ENCODE measurements at places on chromosomes 1 and 21.

DNA sequence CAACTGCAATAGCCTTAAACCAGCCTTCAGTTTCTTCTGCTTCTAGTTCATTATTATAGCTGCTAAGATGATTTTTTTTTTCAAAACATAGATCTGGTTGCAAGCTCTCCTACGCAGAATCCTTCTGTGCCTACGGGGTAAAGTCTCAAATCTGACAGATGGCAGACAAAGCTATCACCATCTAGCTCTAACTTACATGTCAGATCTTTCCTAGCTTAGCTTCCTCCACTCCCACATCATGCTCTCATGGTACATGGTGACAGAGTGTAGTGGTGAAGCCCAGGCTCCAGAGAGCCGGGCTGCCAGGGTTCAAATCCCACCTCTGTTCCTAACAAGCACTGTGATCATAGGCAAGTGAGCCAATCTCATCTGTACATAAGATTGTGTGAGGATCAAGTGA is 24.2 kb upstream of the GUCA2B start:
- no peak for DNase-seq

GRCh38 chr21:18384771-18385170 is 18.8 kb downstream of the TMPRSS15 start:
- DNase-seq: no peak

DNA sequence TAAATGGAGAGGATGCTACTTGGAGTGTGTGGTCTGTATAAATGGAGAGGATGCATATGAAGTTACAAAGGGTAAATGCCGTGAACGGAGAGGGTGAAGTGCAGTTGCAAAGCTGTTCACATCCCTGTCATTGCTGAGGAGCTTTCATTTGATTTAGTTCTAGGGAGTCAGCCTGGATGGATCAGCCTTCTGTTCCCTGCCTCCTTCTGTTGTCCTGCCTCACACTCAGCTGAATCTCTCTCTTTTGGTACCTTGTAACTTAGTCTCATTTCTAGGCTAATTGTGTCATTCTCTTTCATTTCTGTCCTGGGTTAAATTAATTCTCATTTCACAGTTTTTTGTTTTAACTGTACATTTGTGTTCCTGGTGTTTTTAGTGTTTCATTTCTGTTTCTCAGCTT is 133.2 kb upstream of the COL6A1 start:
- no peak for DNase-seq

DNA sequence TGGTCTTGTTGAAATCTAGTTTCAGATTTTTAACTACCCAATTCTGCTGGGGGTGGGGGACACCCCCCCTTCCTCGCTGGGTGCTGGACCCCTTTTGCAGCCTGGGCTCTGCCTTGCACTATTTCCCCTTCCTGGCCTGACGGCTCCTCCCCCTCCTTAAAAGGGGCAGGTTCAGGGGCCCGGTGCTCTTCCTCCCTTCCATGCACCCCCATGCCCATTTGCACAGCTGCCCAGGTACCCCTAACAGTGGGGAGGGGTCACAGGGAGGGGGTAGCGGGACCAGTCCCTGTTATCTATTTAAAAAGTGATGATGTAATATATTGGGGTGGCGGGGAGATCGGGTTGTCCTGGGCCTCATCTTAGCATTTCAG is 15.3 kb downstream of the ZBTB7B start:
- peak; percentile 42 for DNase-seq

DNA sequence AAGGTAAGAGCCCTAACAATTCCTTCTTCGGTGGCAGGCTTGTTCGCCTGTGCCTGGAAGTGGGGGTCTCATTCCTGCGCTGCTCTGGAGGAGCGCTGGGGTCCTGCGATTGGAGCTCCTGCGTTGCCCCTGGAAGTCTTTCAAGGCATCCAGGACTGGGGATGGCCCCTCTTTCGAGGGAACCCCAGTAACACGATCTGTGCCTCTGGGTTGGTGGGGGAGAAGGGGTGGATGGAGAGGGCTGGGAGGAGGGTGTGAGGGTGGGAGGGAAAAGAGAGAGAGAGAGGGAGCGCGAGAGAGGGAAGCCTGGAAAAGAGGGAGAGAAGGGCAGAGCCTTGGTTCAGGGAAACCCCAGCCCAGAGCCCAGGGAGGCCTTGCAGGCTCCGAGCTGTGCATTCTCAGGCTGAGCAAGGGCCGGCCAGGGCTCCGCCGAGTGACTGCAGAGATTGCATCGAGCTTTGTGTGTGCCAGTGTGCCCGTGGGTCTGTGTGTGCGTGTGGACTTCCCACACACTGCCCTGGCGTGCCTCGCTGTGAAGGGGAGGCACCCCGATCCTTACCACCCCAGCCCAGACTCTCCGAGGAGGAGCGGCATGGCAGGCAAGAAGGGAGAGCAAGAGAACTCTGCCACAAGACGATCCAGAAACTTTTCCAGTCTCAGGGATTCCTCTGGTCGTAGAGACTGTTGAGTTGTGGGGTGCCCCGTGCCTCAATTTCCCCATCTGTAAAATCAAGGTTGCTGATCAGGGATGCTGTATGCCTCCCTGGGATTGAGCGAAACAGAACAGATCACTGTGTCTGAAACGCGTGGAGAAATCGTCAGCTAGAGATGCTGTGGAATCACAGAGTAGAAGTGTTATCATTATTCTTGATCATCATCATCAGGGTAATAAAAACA is 619 bp downstream of the BCL9 start:
- peak; percentile 66 for DNase-seq

- DNase-seq: no peak
These were observed 25.6 kb downstream of the MCOLN3 start for GRCh38 chr1:85022700-85023099.

GRCh38 chr1:177585302-177586220 is 384.3 kb downstream of the SEC16B start:
- no peak for DNase-seq

- DNase-seq: no peak
These were observed 158.4 kb upstream of the C8B start for GRCh38 chr1:57124170-57124569.

DNA sequence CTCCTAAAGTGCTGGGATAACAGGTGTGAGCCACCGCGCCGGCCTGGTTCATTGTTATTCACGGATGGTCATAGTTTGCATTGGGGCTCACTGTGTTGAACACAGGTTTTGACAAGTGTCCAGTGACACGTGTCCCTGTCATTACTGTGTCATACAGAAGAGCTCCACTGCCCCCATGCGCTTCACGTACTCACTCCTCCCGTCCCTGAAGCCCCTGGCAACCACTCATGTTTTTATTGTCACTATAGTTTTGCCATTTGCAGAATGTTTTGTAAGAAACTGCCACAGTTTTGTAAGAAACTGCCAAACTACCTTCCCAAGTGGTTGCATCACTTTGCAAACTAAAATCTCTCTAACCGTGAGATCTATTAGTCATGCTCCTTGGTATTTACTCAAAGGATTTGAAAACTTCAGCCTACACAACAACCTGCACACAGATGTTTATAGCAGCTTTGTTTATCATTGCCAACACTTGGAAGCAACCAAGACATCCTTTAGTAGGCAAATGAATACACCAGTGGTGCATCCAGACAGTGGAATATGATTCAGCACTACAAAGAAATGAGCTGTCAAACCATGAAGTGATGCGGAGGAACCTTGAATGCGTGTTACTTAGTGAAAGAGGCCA is 163.2 kb upstream of the COL6A1 start:
- no peak for DNase-seq

GRCh38 chr1:225999912-226000337 is 782 bp upstream of the SDE2 start:
- DNase-seq: no peak

- no peak for DNase-seq
These were observed 75.1 kb downstream of the LYST start for GRCh38 chr1:235791532-235792060.

- no peak for DNase-seq
These were observed 250.8 kb downstream of the FOXD2 start for GRCh38 chr1:47688461-47689296.

GRCh38 chr1:221793439-221794078 is 51.7 kb upstream of the DUSP10 start:
- DNase-seq: no peak

- DNase-seq: no peak
These were observed 250.9 kb downstream of the BACH1 start for GRCh38 chr21:29549614-29550013.

DNA sequence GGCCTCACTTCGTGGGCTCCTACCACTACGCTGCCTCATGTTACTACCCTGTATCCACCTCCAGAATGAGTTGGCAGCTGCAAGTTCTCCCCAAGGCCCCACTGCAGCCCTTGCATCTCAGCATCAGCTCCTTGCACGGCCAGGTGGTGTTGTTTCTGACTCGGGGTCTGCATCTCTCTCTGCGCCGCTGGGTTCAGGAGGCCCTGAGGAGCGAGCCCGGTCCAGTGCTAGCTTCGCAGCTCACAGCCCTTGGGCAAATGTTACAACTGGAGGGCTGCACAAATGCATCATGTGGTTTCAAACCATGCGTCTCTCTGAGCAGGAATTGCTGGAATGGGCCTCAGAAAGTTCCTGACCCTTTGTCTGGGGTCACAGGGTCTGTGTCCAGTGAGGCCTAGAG is 3.2 kb upstream of the CLDN14 start:
- no peak for DNase-seq

DNA sequence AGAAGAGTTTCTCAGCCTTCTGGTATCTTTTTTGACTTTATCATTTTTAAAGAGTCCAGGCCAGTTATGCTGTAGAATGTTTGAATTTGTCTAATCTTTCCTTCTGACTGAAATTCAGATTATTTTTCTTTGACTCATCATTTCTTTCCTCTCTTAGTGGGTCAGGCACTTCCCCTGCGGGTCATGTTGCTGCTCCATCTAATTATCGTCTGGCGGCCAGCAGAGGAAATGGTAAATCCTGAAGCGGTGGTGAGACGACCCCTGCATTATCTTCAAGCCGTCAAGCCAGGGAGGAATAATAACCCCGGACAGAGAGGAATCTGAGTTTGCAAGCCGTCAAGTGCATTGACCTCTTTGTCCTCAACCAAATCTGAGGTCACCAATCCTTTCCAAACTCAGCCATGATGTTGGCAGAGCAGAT is 102.1 kb downstream of the ADSS2 start:
- no peak for DNase-seq

DNA sequence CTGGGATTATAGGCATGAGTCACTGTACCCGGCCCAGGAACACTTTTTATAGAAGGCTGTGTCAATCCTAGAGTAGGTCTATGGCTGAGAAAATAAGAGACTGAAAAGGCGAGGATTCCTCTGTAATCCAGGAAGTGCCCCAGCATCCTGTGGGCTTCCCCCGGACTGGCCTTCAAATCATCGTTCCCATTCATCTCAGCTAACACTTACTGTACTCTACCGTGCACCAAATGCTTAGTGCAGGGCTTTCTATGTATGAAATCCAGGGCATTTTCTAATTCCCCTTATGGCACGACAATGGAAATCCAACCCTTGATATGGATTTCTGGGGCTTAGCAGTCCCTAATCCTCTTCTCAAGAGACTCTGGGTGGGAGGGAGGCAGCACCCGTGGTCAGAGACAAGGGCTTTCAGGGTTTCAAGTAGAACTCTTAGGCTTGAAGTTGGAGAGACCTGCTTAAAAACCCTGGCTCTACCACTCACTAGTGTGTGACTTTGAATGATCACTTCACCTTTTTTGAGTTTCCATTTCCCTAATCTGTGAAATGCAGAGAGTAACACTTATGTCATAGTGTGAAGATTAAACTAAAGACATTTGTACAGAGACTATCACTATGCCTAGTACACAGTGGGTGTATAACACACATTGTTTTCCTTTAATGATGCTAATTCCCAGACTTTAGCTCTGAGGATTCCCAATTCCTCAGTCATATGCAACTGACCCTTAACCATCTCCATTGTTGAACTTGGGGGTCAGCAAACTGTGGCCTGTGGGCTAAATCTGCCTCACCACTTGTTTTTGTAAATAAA is 20.3 kb downstream of the MECR start:
- no peak for DNase-seq

- DNase-seq: no peak
These were observed 27.2 kb downstream of the FABP3 start for GRCh38 chr1:31345635-31346034.

GRCh38 chr1:8813991-8814390 is 3.4 kb downstream of the RERE start:
- DNase-seq: no peak

DNA sequence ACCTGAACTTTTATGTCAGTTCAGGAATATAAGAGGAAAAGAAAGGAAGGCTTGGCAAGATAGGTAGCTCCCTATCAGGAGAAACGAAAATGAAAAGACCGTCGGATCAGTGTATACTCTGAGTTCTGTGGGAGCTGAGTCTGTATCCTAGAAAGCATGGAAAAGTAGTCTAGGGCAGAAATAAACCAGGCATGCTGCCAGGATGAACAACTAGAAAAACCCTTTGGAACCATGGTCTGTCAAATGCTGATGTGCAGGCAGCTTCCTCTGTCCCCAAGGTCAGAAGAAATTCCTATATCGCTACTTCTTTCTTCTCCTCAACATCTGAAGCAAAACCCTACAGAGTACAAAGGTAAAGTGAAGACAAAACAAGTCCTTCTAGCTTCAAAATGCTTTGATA is 268.8 kb downstream of the ST6GALNAC3 start:
- DNase-seq: no peak

DNA sequence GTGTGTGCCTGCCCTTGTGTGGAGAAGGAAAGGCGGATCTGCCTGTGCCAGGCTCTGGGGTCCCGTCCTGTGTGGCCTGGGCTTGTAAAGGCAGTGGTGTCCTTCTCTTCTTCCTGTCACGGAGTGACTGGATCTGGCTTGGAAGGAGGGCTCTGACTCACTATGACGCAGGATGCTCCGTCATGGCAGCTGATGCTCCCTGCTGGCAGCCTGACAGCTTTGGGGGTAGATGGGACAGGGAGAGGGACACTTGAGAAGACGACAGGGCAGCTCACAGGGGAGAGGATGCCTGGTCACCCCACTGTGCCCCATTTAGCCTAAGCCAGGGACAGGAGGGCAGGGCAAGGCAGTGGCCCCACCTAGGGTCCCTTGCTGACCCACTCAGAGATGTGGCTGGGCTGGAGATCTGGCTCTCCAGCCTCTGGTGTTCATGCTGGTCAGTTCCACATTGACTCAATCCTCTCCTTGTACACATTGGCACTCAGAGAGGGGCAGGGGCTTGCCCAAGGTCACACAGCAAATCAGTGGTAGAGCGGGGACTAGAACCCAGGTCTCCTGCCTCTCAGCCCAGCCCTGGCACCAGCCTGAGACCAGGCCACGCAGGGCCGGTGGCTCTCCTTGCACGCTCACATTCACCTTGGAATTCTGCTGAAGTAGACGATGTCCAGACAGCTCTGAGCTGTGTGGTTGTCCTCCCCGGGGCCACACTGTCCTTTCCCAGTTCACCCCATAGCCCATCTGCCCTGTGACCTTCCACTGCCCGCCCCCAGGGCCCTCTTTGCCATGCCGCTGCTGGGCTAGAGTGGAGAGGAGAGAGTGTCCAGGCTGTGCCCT is 2.8 kb upstream of the FAM131C start:
- DNase-seq: no peak

- no peak for DNase-seq
These were observed 174.2 kb downstream of the RUNX1 start for GRCh38 chr21:34874684-34875513.

GRCh38 chr1:163747261-163747660 is 425.5 kb downstream of the NUF2 start:
- DNase-seq: no peak
